ENCODE measurements at places on chromosomes 6 and 20.
A peak's percentile ranks its signal among the peaks of the same experiment; 100 is the strongest.

DNA sequence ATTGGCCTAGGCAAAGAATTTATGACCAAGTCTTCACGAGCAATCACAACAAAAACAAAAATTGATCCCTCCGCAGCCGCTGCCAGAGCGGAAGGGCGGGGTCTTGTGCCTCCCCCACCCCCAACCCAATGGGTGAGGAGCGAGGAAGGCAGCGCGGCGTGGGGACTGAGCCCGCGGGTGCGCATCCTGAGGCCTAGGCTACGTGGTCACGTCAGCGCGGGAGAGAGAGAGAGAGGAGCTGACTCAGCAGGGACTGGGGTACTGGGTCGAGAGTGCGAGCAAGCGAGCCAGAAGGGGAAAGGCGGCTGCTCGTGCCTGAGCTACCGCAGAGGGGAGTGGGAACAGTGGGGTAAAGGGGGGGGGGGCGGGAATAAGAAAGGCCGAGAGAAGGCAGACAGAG is 90.1 kb upstream of the FERMT1 start:
- no peak for DNase-seq

GRCh38 chr20:35490736-35491181 is 35.4 kb downstream of the CEP250 start:
- peak; percentile 44 for DNase-seq

DNA sequence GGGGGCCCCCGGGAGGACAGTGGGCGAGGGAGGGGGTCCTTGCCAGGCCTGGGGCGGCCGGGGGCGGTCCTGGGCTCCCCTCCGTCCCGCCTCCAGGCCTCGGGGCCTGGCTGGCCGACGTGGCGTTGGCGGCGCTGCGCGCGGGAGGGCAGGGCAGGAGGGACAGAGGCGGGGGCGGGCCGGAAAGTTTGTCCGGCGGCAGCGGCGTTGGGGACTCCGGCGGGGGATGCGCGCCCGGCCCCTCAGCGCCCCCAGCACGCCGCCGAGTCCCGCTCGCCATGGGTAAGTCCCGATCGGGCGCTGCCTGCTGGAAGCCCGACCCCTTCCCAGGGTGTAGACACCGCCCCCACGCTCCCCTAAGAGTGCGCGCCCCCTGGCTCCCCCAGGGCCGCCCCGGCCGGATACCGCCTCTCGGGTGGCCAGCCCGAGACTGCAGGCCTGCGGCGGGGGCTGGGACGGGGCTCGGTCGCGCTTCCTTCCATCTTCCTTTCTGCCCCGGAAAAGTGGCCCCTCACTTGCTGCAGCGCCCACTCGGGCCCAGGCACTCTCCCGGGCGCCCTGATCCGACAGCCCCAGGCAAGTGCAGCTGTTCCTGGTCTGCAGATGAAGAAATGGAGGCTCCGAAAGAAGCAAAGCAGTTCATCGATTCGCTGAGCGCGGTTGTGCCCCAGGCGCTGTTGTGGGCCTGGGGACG is at the start of gene SLC2A10:
Gene SLC2A10, plus strand, starts transcription at position 191 of the 694 bp plus-strand sequence. Its CDS starts 88 bp downstream, at position 279.
- no peak for DNase-seq

DNA sequence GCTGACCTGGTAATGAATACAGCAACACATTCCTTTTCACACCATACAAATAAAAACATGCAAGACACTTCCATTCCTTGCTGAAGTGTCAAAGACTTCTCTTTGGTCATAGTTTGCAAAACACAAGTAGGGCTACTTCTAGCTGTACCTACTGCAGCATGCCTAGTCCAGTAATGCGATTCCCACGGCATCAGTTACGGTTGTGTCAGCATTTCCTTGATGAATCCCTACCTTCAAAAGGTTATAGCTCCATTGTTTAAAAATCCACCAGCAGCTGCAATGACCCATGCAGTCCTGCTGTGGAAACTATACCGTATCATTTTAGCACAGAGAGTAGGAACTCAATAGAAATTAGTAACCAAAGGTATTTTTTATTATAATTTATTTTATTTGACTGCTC is 1371.5 kb downstream of the EPHA7 start:
- DNase-seq, result no peak

DNA sequence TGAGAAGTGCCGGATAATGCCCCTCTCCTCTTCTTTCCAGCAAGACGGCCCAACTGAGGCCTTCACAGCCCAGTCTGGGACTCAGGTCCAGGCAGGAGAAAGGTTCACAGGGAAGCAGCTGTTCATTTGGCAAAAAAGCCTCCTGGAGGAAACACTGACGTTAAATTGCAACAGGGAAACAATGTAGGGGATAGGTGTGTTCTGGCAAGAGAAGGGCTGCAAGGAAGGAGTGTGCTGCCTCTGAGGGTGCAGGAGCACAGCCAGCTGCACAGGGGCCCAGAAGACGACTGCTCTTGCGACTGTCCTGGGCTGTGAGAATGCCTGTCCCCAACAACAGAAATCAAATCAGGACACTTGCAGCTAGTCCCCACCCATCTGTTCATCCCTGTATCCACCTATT is 70.6 kb upstream of the PMEPA1 start:
- no peak for DNase-seq

GRCh38 chr6:133805876-133806275 is 83.0 kb upstream of the TCF21 start:
- no peak for DNase-seq

- DNase-seq, result no peak
Observed at GRCh38 chr6:87444362-87444761, 28.4 kb upstream of the SLC35A1 start.

DNA sequence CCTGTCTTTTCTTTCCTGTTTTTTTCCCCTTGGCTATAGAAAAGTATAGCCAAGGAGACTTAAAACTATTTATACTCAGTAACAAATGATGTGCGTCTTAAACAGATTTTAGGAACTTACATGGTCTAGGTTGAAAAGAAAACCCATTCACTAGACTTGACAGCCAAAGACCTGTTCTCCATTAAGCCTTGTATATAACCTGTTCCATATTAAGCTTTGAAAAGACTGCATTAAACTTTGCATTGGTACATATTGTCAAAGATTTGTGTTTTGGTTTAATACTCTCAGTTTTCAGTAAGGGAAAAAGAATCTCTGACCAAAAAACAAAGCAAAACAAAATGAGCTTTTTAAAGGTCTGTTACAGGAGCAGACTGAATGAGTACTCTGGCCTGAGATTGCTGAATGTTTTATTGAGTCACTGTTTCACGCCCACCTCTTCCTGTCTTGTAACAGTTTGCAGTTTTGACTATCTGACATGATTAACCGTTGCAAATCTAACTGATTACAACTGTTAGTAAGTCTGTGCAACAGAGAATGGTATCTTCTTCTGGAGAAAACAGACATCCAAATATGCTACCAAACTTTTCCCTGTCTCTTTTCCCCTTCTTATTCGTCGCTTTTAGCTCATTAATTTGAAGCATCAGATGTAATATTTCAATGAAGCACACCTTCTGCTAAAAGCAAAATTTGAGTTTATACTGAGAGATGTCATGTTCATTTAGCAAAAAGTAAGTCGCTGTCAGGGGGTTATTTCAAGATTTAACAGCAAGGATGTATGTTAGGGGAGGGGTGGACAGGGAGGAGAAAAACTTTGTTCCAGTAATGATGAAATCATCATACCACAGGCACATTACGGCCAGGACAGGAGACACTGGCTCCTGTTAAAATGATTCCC is 59.1 kb upstream of the SUPT3H start:
- DNase-seq, result no peak

- no peak for DNase-seq
Observed at GRCh38 chr20:4546342-4546741, 175.4 kb upstream of the PRND start.

DNA sequence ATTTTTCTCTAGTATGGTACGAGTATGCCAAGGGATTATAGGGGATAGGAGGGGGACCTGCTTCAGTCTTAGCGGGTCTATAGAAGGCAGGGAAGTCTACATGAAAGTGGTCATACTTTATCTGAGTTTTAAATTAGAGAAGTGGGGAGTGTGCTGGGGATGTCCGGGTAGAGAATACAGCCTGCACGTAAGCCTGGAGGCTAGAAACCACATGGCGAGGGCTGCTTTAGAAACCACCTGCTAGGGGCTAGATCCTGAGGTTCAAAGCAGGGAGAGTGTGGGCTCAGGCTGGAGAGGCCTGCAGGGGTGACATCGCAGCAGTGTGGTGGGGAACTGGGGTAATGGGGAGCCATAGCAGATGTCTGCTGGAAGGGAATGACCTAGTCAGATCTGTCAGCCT is 85.2 kb downstream of the VEGFA start:
- no peak for DNase-seq

DNA sequence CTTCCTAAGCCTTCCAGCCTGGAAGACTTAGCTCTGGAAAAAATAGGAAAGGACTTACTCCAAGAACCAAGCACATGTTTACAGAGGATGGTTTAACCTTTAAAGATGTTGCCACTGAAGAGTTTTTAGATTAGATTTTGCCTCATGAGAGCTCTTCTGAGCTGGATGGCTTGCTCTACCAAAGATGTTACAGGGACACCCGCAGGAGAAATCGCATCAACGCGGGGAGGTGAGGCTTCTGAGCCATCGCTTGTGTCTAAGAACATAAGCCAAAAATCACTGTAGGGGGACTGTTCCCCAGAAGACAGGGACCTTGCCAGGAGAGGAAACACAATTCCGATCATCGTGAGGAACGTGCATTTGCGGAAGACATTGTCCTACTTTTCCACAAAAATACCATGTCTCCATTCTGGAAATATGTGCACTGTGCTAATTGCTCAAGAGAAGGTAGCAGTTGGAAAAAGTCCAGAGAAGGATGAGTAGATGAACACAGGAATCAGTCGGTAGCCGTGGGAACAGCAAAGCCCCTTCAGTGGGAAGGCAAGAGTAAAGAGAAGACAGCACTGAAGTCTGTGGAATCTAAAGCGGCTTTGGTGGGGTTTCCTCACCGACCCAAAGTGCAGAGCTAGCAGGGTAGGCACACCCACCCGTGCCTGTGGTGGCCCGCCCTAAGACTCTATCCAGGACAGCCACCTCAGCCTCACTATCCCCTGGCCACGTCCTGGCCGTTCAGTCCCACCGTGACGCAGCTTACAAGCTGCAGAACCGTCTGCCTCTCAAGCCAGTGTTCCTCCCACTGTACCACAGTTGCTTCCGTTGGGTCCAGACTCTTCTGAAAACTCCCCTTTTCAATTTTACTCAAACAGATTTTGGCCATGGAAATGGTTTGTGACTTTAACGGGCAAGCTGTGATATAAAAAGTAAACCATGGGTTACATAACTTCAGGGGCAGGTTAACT is 334.8 kb downstream of the NRN1 start:
- no peak for DNase-seq

Measured in effector memory CD4-positive, alpha-beta T cell (primary cell).